Smooth muscle cell of the umbilical artery (primary cell): ENCODE measurements at places on chromosomes 12 and 14. TPM values are rescaled to one million over a fixed set of nuclear protein-coding genes. Genes with fewer than 3 reads are reported as not detected.

Gene GDF3
- total RNA-seq = not detected in 2 replicates

Gene PCNX1
- total RNA-seq = 68.2 and 74.8 TPM in 2 replicates

Gene LIN7A
- total RNA-seq = 9.9 and 40.4 TPM in 2 replicates

Gene SLCO1A2
- total RNA-seq = not detected in 2 replicates

Gene MMP17
- total RNA-seq = 18.4 and 20.7 TPM in 2 replicates

Gene TPPP2
- not detected in 2 replicates for total RNA-seq

Gene PAPLN
- 4.2 and 6.4 TPM in 2 replicates for total RNA-seq

Gene KRT2
- total RNA-seq = not detected in 2 replicates

Gene ABCD2
- 0.05 and 0.30 TPM in 2 replicates for total RNA-seq

Gene GPD1
- not detected in 2 replicates for total RNA-seq

Gene SDS
- total RNA-seq = not detected in 2 replicates

Gene CLEC4C
- total RNA-seq = not detected in 2 replicates

Gene GCN1
- 89.4 and 210 TPM in 2 replicates for total RNA-seq

Gene ADGRD1
- 0.05 and 2.4 TPM in 2 replicates for total RNA-seq

Gene SLC38A6
- 33.6 and 60.6 TPM in 2 replicates for total RNA-seq

Gene NPFF
- total RNA-seq = not detected in 2 replicates

Gene B4GALNT3
- total RNA-seq = 0.23 TPM in 1 of 2 replicates, not detected in the other

Gene DHRS2
- total RNA-seq = 1.3 and 3.9 TPM in 2 replicates

Gene TMED8
- total RNA-seq = 13.7 and 14.3 TPM in 2 replicates

Gene LRIG3
- 9.4 and 41.0 TPM in 2 replicates for total RNA-seq

Gene RIMKLB
- 30.6 and 34.2 TPM in 2 replicates for total RNA-seq

Gene LRRC43
- total RNA-seq = 0.89 and 1.1 TPM in 2 replicates

Gene KCNJ8
- total RNA-seq = 1.8 and 6.2 TPM in 2 replicates

Gene SYNDIG1L
- total RNA-seq = not detected in 2 replicates

Gene HNRNPC
- 597 and 614 TPM in 2 replicates for total RNA-seq

Gene RD3L
- not detected in 2 replicates for total RNA-seq

Gene NFE2
- total RNA-seq = not detected in 2 replicates

Gene AQP6
- total RNA-seq = not detected in 2 replicates

Gene IRAK3
- 3.6 and 11.6 TPM in 2 replicates for total RNA-seq

Gene PRIMA1
- not detected in 2 replicates for total RNA-seq

Gene SUOX
- total RNA-seq = 12.5 and 12.9 TPM in 2 replicates

Gene RNASE7
- not detected in 2 replicates for total RNA-seq

Gene CD27
- not detected in 2 replicates for total RNA-seq

Gene CEBPE
- not detected in 2 replicates for total RNA-seq

Gene ASB2
- 2.1 and 4.2 TPM in 2 replicates for total RNA-seq

Gene TNFAIP2
- total RNA-seq = 29.8 and 161 TPM in 2 replicates

Gene RIPK3
- not detected in 2 replicates for total RNA-seq

Gene FAM90A1
- under 0.01 and 0.09 TPM in 2 replicates for total RNA-seq

Gene CIDEB
- 0.59 and 0.69 TPM in 2 replicates for total RNA-seq

Gene KRT6A
- not detected in 2 replicates for total RNA-seq

Gene REP15
- 2.1 and 5.0 TPM in 2 replicates for total RNA-seq

Gene OASL
- 0.18 and 0.30 TPM in 2 replicates for total RNA-seq

Gene IFNG
- not detected in 2 replicates for total RNA-seq

Gene SIVA1
- total RNA-seq = 56.2 and 121 TPM in 2 replicates

Gene HOXC13
- not detected in 2 replicates for total RNA-seq

Gene AICDA
- total RNA-seq = not detected in 2 replicates

Gene LALBA
- not detected in 2 replicates for total RNA-seq

Gene CLEC1A
- not detected in 2 replicates for total RNA-seq

Gene PPP1R36
- 1.0 and 1.8 TPM in 2 replicates for total RNA-seq

Gene RNASE2
- not detected in 2 replicates for total RNA-seq

Gene MGAT4C
- under 0.01 and 0.09 TPM in 2 replicates for total RNA-seq

Gene CAPS2
- 3.6 and 4.2 TPM in 2 replicates for total RNA-seq

Gene SOAT2
- not detected in 2 replicates for total RNA-seq

Gene OR4E2
- not detected in 2 replicates for total RNA-seq

Gene CELA1
- total RNA-seq = not detected in 2 replicates

Gene KRT85
- not detected in 2 replicates for total RNA-seq

Gene KITLG
- 15.3 and 43.1 TPM in 2 replicates for total RNA-seq

Gene GPRC5D
- total RNA-seq = not detected in 2 replicates

Gene FOXN4
- total RNA-seq = not detected in 2 replicates

Gene STAC3
- not detected in 2 replicates for total RNA-seq
